ENCODE measurements at places on chromosomes 16 and 17. TPM values are rescaled to one million over a fixed set of nuclear protein-coding genes. Genes with fewer than 3 reads are reported as not detected.

The CLEC18B gene
- 0.24 TPM for total RNA-seq

The TAC4 gene
- total RNA-seq, result 0.47 TPM

The COL1A1 gene
- 59.2 TPM for total RNA-seq

The RHBDF1 gene
- 20.4 TPM for total RNA-seq

The CEP131 gene
- 5.9 TPM for total RNA-seq

All from right cardiac atrium (tissue), 5 donors.